ENCODE measurements at places on chromosomes 5 and 9. TPM values are rescaled to one million over a fixed set of nuclear protein-coding genes. Genes with fewer than 3 reads are reported as not detected.

Gene SREK1IP1
- 25.6 TPM for total RNA-seq

Gene CENPK
- 40.4 TPM for total RNA-seq

Gene PCDHA3
- 0.63 TPM for total RNA-seq

Gene RFX3
- total RNA-seq: 24.7 TPM

Gene ZNF883
- total RNA-seq: 2.9 TPM

Gene GFI1B
- 0.26 TPM for total RNA-seq

Gene PCDHGA11
- total RNA-seq: 12.5 TPM

Gene ZNF608
- 23.7 TPM for total RNA-seq
